Omental fat pad (tissue), 4 donors: ENCODE measurements at places on chromosomes 12 and 14. TPM values are rescaled to one million over a fixed set of nuclear protein-coding genes. Genes with fewer than 3 reads are reported as not detected.

- no peak for DNase-seq
Observed at GRCh38 chr12:68803948-68804656, 3.9 kb upstream of the MDM2 start.

DIO2 gene
- total RNA-seq, result 0.56 TPM

DNA sequence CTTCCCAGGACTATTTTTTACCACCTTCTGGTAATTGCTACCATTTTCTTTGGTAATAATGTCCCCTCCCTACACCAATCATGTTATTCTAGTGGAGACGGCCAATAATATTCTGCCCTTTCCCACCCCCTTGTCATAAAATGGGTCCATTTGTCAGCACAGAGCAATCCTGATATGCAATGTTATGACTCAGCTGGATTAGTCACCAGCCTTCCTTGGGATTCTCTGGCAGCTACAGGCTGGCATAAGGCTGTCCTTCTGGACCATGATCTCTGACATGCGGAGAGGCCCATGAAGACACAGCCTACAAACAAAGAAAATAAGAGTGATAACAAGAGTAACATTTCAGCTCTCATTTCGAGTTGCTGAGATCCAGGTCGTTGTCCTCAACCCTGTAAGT is 222.0 kb upstream of the CPNE8 start:
- no peak for DNase-seq

DNA sequence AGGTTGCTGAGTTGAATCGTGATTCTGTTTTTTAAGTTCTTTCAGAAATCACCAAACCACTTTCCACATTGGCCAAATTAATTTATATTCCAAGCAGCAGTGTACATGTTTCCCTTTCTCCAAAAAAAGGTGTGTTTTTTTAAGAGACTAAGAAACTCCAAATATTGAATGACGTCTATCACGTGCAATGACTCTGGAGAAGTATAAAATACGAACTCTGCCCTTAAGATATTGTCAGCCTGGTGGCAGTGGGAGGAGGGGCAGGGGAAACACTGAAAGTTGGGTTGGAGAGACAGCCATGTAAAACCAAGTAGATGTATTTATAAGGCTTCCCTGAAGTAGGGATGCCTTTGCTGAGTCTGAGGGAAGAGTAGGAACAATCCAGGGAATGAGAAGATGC is 50.1 kb upstream of the DHRS4 start:
- DNase-seq, result no peak

DNA sequence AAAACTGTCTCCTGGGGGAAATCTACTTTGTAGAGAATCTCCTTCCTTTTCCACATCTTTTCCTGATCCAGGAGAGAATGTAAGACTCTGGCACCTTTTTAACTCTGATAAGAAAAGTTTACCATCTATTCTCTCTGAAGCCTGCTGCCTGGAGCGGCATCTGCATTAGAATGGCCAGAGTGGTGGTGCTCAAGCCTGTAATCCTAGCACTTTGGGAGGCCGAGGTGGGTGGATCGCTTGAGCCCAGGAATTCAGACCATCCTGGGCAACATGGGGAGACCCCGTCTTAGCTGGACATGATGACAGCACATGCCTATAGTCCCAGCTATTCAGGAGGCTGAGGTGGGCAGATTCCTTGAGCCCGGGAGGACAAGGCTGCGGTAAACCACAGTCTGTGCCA is 1.4 kb upstream of the CHFR start:
- no peak for DNase-seq

- DNase-seq, result no peak
Observed at GRCh38 chr12:122834921-122835749, at the start of gene HIP1R. Gene HIP1R, plus strand, starts transcription at chr12:122835457. Its CDS starts 94 bp downstream, at chr12:122835551.

- no peak for DNase-seq
Observed at GRCh38 chr12:86719381-86719780, 463.2 kb upstream of the MGAT4C start.

GRCh38 chr12:112879191-112879705 is 27.5 kb upstream of the OAS1 start:
- DNase-seq, result no peak

CLEC6A gene
- total RNA-seq, result not detected

BBOF1 gene
- 5.8 TPM for total RNA-seq

CIROP gene
- total RNA-seq, result not detected

GRCh38 chr12:130920723-130921381 is 32.9 kb upstream of the ADGRD1 start:
- peak; percentile 55 for DNase-seq

DNA sequence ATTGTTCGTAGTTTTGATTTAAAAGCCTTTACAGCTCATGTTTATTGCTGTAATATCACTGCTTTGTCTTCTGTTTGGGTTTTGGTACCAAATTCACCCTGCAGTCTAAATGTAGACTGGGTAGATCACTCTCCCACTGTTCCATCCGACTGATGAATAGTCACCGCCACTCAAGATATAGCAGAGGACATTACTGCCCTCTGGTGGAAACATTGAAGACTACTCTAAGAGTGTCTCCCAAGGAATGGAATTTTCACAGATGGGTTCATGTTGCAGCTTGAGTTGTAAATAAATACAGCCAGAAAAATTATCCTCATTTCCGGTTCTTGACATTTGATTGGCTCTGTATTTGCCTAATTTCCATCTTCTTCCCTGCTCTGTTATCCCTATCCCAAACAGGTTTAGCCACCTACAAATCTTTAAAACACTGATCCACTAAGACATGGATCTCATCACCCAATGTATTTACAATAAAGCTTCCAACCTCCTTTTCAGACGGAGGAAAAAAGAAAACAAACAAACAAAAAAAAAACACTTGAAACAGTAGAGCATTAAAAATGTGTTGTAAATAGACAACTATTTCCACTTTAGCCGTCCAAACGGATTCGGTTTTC is 198.3 kb upstream of the CPNE8 start:
- no peak for DNase-seq

TUNAR gene
- not detected for total RNA-seq

LRP1-AS gene
- total RNA-seq, result not detected

DNA sequence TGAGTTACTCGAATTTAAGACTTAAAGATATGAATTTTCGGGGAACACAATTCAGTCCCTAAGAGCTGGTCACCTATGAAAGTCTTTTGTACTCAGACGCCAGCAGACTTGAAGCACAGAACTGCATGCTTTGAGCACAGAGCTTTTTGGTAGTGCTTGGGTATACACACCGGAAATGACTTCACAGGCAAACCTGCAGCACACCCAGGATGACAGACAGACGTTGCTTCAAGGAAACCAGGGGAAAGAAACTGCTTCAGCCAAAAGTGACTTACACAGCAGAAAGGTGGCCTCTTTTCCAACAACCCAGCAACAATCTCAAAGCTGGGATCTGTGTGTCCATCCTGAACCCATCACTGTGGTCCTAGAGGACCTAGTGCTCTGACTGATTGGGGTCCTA is 975.1 kb downstream of the AACS start:
- no peak for DNase-seq

- no peak for DNase-seq
Observed at GRCh38 chr12:44000309-44000952, 164.6 kb downstream of the TMEM117 start.

DNA sequence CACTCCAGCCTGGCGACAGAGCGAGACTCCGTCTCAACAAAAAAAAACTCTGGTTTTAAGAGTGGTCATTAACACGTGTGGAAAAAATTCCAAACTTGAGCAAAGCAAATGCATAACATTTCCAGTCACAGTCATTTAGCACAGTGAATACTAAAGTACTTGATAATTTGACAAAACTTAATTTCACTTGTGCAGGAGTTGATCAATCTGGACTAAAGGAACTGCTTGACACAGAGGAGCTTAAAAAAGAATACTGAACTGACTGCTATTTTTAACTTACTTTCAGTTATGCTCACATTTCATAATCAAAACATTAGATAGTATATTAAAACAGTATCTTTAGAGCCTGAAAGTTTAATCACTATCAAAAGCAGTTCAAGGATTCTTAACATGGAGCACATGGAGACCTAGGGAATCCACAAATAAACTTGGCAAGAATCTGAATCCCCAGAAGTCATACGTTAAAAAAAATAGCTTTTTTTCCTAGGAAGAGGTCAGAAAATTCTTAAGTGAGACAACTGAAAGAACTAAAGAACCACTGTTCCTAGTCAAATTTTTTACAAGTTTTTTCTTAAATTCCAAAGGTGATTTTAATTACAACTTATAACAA is 7.4 kb downstream of the UBE2N start:
- DNase-seq, result no peak

DNA sequence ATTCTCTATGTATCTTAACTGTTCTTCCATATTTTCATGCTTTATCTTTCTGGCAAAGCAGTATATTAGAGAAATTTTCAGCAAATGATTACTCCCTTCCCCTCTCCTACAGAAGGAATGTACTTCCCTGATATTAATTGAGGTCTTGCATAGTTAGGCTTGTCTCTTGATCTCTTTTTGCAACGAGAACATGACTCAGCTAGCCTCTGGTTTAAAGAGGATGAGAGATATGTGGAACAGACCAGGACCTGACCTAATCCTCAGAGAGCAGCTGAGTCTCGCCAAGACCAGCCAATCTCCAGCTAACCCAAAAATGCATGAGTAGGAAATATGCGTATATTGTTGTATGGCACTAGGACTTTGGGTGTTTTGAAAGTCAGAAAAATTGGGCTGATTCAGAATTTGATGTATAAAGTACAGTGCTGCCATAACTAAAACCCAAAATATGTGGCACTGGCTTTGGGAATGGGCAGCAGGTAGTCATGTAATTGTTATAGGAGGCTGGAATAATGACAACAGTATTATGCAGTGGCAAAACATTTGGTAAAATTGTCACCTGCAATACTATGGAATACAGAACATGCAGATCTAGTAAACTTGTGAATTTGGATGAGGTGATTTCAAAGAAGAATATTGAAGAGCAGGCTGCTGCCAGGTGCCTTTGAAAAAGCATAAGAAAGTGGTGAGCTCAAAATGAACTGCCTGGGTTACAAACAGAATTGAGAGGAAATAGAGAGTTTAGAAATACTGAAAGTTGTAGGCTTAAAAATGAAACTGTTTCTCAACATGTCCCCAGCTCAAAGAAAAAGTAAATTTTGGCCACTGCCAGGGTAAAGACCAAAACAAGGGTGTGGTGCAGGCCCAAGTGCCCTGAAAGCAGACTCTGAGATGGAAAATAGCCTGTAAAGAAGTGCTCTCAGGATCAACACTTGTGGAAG is 9.3 kb upstream of the USP15 start:
- DNase-seq, result no peak

WNT1 gene
- not detected for total RNA-seq

TCL1B gene
- total RNA-seq, result not detected

GRCh38 chr14:88023658-88024187 is 18.8 kb downstream of the GPR65 start:
- DNase-seq, result no peak

- no peak for DNase-seq
Observed at GRCh38 chr12:66210840-66211239, 21.8 kb downstream of the IRAK3 start.

GRCh38 chr14:42719391-42719790 is 1112.7 kb downstream of the LRFN5 start:
- DNase-seq, result no peak

NRIP2 gene
- 1.4 TPM for total RNA-seq

DNA sequence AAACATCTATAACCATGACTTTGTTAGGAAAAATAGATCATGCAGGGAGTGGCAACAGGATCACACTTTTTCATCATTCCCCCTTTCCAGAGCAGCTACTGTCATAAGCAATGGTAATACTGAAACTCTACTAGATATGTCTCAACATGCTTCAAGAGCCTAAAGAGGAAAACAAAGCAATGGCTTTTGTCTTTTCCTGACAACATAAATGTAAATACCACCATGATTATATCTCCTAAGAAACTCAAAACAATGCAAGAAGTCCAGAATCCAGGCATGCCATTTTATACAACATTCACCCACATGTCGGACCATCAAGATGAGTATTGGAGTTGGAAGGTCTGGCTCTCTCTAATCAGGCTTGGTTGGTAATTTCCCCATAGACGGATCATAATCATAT is 78.7 kb downstream of the KIF21A start:
- DNase-seq, result no peak

- no peak for DNase-seq
Observed at GRCh38 chr14:64324461-64324860, 30.3 kb upstream of the ESR2 start.

DNA sequence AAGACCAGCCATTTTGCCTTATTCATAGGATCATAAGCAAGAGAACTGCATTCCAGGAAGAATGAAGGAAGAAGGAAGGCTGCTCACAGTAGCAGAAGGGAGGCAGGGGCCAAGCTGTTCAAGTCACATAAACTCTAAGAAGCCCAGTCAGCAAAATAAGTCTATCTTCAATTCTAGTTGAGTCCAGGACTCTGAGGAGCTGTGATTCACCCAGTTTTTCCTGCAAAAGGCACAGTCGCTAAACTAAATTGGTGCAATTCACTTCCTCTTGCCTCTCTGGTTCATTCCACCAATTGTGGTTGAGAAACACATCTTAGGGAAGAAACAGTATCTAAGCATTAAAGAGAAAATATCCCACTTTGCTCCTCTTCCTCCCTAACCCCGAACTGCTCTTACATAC is 9.8 kb downstream of the ZNF641 start:
- no peak for DNase-seq

SRGAP1 gene
- total RNA-seq, result 14.4 TPM

GRCh38 chr12:108565976-108566375 is 3.6 kb downstream of the ISCU start:
- peak; percentile 50 for DNase-seq

GRCh38 chr12:54390668-54391551 is 6.4 kb upstream of the ZNF385A start:
- DNase-seq, result no peak
